ENCODE measurements at places on chromosomes 11 and 22.

DNA sequence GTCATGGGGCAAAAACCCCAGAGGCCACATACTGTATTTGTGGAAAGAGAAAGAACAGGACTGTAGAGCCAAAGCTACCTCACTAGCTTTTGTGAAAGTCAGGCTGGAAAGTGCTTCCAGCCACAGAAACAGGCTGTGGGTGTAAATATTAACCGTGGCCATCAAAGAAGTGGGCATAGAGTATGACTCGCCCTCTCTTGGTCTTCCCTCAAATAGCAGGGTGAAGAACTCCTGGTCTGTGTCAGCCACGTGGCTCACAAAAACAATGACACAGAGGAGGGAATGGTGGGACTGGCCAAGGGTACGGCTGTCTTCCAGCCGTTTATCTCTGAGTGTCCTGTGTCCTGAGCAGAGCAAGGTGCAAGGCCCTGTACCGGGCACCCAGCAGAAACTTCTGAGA, 37.6 kb upstream of the UBASH3B start:
- no peak for DNase-seq

DNA sequence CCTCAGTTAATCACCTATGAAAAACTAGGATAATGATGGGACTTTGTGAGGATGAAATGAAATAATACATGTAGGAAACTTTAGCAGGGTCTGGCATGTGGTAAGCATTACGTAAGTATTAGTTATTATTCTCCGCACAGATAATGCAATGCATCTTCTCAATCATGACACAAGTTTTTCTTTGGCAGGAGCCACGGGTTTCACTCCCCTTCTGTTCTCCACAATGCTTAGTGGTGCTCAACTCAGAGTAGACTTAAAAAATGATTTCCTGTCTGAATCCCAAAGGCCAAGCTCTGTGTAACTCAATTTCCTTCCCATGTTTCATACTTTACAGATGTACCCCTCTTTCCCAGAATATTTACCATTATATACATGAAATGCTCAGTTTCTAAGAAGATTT, 82.9 kb downstream of the CCDC34 start:
- DNase-seq = no peak

DNA sequence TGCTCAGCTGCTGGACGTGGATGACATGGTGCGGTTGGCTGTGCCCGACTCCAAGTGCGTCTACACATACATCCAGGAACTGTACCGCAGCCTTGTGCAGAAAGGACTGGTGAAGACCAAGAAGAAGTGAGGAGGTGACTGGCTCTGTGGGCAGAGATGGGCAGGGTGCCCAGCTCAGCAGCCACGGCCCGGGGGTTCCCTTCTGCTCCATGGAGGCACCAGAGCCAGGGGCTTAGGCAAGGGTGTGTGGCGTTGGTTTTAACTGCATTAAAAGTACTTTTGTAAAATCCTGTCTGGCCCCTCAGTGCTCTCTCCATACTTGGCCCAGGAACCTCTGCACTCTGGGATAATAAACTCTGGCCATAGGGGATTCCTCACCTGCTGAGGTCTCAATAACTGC, 12.6 kb downstream of the SMTNL1 start:
- no peak for DNase-seq

- no peak for DNase-seq
Observed at GRCh38 chr11:38718049-38718448, 2120.0 kb upstream of the RAG2 start.

- DNase-seq = no peak
Observed at GRCh38 chr11:75840522-75840921, 25.5 kb downstream of the UVRAG start.

DNA sequence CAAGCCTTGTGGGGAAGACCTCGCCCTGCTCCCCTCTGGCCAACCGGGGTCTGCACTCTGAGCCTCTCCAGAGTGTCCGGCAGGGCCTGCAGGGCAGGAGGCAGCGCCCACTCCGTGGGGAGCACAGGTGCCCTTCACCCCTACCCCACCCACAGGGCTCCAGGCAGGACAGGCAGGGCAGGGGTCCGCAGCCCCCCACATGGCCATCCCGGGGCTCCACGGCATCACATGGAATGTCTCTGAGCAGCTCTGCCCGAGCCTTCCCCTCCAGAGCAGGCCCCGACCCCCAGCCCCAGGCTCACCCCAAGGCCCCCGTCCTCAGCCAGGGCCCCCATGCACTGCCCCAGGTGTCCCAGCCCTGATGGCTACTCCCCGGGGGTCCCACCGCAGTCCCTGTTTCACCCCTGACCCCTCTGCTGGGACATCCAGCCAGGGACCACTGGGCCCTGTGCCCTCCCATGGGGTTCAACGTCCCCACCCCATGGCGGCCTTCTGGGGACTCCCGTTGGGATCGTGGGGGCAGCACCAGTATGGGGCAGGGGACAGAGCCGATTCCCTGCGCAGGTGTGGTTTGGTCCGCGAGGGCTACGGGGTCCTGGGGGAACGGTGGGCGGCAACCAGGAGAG, 77.7 kb downstream of the BRD1 start:
- DNase-seq = no peak

DNA sequence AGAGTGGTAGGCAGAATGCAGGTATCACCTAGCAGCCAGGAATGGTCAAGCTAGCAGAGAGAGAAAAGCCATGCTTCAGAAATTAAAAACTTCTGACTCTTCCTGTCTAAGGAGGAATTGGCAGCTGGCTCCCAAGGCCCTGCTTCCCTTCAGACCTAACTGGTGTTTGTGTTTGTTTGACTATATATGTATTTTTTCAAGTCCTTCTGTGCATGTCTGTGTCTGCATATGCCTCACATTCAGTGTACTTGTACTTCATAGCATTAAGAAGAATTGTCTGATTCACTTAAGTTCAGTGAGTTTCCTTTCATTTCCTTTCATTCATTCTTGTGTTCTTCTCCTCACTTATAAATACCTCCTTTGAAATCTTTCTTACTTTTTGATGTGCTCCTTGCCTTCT, 109.0 kb upstream of the RRM1 start:
- DNase-seq = no peak

DNA sequence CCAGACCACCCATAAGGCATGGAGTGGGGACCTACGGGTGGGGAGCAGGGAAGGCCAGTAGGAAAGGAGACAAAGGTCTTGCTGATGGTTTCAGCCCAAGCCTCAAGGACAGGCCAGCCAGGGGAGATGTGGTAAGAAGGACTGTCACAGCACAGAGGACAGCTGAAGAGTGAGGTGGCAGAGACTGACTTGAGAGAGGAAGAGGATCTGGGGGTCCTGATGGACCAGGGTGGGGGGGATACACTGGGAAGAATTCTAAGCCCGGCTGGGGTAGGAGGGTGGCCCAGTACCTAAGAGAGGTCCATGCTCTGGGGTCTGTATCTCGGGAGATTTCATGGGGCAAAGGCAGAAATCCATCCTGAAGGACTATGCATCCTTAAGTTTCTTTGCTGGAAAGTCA, 66.1 kb upstream of the THY1 start:
- no peak for DNase-seq

- DNase-seq = no peak
Observed at GRCh38 chr11:94774345-94774744, 6.2 kb downstream of the AMOTL1 start.

DNA sequence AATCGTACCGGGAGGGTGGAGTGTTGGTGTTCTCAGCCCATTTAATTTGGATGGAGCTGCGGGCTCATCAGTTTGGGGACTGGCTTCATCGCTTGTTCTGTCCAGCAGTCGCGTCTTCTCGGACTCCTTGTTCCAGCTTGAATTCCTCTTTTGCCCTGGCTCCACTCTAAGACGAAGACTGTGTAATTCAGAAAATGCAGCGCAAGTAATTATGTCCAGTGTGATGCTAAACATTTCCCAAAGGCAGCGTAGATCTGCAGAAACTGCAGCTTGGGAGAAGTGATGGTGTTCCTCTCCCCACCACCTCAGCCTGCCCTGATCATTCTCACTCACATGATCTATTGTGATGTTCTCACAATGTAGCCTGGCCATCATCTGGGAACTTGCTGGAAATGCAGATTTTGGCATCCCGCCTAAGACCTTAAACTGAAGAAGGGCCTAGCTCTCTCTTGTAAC, 666 bp downstream of the SLC25A18 start:
- DNase-seq = no peak

DNA sequence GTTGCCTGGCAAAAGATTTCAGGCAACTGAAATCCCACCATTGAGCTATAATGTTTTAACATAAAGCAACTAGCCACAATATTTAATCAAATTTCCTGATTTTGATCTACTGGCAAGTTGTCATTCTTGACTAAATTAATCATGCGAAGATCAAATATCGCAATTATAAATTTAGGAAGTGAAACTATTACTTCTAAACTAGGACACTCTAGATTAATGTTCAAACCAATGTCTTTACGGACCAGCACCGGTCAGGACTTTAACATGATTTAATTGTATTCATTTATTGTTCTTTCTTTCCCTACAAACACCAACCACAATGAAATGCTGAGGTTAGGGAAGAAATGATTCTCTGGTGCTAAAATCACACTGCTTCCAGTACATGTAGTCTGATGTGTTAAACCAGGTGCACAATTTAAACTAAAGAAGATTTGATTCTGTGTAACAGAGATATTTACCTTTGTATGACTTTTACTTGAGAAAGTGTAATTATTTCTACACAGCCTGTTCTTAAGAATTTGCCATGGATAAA, 14.9 kb downstream of the GAS2 start:
- DNase-seq = no peak

DNA sequence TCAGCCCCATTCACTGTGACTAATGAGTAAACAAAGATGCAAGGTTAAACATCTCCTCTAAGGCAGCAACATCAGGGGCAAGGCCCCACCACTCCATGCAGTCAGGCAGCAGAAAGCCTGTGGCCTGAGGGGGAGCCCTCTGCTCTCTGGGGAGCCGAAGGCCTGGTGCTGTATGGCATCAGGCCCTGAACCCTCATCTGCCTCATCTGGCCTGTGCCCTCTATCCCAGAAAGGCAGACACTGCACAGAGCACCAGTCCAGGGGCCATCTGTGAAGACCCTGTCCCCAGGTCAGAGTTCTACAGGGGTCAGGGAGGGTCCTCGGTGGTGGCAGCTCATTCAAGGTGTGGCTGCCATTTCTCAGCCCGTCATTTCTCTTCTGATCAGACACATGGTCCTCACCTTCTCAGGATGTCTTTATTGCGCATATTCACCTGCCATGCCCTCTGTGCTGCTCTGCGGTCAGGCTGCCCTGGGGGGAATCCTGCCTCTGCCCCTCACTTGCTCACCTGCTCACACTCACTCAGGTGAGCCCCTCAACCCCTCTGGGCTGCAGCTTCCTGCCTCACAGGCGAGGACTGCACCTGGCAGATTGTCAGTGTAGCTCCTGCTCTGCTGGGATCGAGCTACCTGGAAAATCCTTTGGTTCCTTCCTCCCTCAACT, 103.1 kb upstream of the PITPNB start:
- DNase-seq = no peak

- DNase-seq = no peak
Observed at GRCh38 chr22:29004647-29005371, 56.8 kb downstream of the C22orf31 start.

DNA sequence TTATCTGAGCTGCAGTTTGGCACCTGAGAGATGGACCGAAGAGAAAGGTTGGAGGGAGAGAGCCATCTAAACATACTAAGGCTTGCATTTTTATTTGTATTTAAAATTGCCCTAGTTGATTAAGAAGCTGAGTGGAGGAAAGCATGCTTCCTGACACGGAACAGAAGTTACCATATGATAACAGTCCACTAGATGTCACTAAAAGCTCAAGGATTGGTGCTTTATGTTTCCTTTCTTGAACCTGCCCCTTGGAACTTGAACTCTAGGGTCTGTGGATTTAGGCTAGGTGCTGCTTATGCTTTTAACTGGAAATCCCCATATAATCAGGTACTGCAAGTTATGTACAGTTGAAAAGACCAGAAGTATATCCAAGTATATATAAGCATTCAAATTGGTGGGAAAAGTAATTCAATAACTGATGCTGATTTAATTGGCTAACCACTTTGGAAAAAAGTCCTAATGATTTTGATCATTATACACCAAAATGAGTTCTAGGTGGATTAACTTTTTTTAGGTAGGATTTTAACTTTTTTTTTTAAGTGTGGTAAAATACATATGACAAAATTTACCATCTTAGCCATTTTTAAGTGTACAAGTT, 9.5 kb downstream of the RBMXL2 start:
- no peak for DNase-seq

GRCh38 chr22:45632791-45633515, 38.7 kb upstream of the ATXN10 start:
- DNase-seq = no peak

- DNase-seq = no peak
Observed at GRCh38 chr22:42515896-42516295, 3.7 kb downstream of the RRP7A start.

- no peak for DNase-seq
Observed at GRCh38 chr22:25722626-25723025, 19.4 kb upstream of the MYO18B start.

GRCh38 chr22:21570398-21570797, 2.9 kb downstream of the UBE2L3 start:
- no peak for DNase-seq

Measured in effector memory CD8-positive, alpha-beta T cell (primary cell).